ENCODE measurements at places on chromosomes 2 and 18.

DNA sequence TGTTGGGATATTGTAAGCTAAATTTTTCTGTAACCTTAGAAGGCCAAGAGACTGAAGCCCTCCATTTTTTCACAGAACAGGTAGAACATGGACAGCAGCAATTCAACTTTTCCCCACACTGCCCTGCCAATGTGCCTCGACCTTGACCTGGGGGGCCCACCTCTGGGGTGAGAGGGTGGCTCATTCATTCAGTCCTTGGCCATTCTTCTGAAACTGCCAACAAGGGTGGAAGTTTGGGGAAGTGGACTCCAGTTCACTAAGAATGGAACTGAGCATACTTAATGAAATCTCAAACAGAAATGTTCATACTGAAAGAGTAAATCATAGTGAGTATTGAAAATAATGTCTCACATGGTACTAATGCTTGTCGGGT, 1.1 kb downstream of the EEF1B2 start:
- DNase-seq, result no peak

- DNase-seq, result no peak
These were observed 181.6 kb downstream of the AFF3 start for GRCh38 chr2:99960790-99961189.

- DNase-seq, result no peak
These were observed 3.1 kb upstream of the FAM171B start for GRCh38 chr2:186690786-186691185.

DNA sequence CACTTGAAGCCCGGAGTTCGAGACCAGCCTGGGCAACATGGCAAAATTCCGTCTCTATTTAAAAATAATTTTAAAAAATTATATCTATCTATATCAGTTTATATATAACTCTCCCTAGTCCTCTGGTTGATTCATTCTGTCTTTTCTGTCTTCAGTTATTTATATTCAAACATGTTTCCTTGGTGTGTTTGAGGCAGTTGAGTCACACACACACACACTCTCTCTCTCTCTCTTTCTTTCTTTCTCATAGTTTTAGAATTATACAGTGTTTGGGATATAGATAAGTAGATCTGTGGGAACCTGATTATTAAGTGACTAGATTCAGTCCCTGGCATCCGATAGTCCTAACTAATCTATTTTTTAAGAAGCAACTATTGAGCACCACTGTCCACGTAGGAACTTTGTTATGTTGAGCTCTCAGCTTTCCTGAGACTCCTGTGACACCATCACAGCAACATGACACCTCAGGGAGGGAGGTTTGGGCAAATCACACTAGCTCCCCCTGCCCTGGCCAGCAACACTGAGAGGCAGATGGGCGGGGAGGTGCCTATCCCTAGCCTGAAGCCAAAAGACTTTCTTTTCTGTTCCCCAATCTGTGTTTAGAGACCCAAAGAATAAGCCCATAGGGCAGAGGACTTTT, 482.7 kb downstream of the DLGAP1 start:
- no peak for DNase-seq

DNA sequence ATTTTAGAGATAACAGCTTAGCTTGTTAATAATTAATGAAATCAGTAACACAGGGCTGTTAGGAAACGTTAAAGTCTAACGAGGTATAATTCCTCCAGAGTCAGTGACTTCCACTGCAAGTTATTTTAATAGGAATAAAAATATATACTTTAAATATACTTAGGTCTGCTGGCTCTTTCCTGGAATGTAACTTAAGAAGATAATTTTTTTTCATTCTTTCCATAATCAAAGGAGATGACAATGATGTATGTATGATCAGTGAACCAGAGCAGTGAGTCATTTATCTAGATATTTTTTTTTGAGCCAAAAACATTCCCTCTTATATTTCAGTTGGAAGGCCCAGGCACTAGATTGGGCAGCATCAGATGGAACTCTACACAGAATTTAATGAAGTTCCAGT, 104.2 kb upstream of the LYPD1 start:
- DNase-seq, result no peak

DNA sequence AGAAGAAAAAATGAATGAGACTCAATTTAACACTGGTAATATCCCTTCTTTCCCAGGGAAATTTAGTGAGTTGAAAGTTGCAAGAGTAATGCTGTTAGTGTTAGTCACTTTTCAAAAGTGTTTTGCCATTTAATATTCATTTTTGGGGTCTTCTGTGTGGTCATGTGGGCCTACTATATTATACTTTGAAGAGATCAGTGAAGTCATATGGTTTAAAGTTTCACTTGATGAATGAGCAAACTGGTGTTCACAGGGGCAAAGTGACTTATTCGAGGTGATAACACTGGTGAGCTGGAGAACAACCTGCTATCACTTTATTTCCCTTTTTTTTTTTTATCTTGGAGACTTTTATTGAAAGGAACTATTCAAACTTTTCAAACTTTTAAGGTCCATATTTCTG, 196.0 kb downstream of the PLCL1 start:
- DNase-seq, result no peak

DNA sequence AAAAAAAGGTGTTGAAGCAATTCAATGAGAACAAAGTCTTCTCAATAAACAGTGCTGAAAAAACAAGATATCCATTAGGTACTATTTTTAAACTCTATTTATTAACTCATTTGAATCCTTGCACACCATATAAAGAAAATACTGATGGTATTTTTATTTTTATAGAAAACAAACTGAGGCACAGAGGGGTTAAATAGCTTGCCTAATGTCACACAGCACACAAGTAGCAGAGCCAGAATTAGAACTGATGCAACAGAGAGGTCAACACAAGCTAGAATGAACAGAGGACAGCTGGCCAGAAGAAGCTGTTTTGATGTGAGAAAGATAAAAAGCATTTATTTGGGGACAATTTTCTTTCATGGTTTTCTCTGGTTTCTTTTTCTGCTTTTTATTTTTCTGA, 99.4 kb upstream of the RGPD4 start:
- DNase-seq, result no peak

GRCh38 chr2:216539791-216540241, 41.2 kb downstream of the RPL37A start:
- DNase-seq, result no peak
